AG09319 (cell line): ENCODE measurements at places on chromosomes 11 and 22.
A peak's percentile ranks its signal among the peaks of the same experiment; 100 is the strongest.

GRCh38 chr11:36865846-36866245, 267.8 kb upstream of the RAG2 start:
- no peak for DNase-seq

DNA sequence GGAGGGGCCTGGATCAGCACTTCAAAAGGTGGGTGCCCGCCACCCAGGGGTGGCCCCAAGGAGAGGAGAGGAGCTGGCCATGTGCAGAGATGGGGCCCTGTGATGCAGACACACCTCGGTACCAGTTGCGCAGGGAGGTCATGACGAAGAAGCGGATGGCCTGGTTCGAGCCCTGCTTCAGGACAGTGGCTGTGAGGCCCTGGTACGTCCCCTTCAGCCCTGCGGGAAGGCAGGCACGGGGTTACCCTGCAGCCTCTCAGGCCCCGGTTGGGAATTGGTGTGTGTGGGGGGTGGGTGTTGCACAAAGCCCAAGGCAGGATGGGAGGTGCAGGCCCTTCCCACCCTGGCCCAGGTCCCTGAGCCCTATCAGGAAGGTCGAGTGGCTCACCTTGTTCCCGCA, 1.8 kb downstream of the SLC25A1 start:
- no peak for DNase-seq

DNA sequence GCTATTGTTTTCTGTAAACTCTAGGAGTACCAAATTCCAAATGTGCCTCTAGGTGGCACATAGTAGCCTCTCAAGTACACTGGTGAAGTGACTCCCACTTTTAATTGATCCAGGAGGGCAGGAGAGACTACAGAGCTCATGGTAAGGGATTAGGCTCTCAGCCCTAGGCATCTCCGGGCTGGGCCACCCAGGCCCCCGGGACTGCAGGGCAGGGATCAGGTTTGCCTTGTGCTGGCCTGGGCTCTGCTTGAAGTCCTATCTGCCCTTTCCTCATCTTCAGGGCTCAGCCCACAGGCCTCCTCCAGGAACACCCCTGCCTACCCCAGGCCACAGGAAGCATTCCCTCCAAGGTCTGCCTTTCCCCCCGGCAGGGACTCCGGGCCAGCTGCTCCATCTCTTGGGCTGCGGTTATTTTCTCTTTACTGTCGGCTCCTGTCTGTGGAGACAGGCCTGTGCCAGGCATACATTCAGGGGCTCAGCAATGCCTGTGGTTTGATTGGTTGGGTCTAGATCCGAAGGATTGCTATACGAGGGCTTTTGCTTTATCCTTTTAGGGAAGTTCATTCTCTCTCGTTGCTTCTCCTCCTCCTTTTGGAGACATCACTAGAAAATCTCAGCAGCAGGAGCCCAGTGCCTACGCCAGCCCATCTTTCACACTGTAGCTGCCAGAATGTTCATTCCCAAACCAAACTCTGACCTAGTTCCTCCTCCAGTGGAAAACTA, 32.8 kb downstream of the PARVA start:
- no peak for DNase-seq

DNA sequence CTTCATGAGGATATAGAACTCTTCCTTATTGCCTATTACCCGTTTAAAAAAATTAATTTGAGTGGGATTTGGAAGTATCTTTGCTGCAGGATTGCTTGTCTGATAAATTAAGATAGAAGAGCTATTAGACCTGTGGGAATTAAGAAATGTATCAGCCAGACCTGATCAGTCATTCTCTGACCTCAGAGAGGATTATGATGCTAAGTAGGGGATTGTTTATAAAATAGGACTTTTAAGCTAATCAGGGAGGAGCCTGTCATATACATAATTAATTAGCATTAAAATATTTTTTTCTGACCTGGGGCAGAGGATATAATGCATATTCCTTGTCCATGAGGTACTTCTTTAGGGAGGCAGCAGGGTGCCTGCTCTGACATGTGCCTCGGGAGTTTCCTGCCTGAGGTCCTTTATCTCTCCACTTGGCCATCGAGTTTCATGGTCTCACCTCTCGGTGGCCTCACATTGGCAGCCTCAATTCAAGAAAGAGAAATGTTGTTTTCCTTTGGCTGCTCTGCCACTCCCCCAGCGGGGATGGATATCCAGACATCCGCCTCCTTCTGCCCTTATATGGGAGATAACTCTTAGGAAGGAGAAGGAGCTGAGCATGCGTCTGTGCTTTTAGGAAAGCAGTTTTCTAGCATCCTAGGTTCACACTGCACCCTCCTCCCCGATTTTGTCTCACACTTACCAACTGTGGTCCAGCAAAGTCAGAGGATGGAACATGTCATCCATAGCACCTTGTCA, 41.1 kb downstream of the DIXDC1 start:
- peak; percentile 30 for DNase-seq

DNA sequence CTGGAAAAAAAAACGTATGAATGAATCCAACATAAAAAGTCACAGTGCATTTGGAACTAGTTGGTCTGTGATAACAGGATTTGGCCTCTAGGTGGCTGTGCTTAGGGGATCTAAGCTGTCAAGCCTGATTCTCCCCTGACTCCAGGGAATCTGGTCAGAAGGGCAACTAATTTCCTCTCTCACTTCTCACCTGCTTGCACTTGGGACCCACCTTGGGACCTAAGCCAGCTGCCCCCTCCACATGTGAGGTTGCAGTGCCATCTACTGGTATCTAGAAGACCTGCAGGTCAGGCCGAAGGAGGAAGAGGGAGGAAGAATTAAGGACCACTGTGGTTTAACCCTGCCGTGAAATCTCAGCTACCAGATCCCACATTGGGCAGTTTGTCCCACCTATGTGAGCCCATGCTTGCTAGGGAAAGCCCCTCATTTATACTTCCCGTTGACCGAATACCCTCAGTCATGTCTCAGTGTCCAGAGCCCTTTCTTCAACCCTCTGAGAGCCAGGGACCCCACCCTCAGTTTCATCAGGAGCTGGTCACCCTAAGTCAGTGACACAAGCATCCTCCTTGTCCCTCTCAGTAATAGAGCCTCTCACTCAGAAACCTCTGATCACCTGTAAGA, 33.2 kb upstream of the CAVIN3 start:
- DNase-seq, result no peak

DNA sequence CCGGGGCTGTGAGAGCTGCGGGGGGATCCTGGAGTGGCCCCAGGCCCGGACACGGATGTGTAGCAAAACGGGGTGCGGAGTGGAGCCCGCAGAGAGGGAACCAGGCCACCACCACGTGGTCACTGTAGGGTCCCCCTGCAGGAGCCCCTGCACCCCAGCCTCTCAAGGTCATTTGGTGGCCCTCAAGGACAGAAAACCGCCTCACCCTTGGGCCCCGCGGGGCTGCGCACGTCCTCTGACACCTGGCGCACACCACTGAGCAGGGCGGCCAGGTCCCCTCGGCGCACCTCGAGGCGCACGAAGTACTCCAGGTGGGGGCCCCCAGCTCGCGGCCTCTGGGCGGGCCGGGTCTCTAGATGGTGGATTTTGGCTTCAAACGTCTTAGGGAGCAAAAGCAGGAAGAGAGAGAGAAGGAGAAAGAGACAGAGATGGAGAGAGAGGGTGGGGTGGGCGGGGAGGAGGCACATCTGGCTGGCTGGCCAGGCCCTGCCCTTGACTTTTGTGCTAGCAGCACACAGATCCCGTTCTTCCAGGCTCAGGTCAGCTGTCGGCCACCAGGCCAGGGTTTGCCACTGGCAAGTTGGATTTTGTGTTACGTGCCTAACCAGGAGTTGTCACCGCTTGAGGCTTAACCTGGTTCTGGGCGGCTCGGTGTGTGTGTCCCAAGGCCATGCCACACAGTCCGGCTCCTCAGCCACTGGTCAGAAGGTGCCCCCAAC, 3.2 kb downstream of the TH start:
- DNase-seq, result no peak

DNA sequence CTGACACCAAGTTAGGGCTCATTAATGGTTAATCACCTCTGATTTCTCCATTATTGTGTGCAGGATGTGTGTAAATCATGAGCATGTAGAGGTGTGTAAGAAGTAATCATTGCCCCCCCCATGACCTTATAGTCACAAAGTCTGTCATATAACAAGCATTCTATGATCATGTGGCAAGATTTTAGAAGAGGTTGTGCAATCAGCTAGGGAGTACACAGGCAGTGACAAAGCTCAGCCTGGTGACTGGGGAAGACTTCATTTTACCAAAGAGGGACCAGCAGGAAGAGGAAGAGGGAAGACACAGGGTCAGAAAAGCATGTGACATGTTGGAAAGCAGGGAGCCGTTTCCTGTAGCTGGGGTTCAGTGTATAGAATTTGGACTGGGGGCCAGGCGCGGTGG, 176.5 kb upstream of the LARGE1 start:
- no peak for DNase-seq

DNA sequence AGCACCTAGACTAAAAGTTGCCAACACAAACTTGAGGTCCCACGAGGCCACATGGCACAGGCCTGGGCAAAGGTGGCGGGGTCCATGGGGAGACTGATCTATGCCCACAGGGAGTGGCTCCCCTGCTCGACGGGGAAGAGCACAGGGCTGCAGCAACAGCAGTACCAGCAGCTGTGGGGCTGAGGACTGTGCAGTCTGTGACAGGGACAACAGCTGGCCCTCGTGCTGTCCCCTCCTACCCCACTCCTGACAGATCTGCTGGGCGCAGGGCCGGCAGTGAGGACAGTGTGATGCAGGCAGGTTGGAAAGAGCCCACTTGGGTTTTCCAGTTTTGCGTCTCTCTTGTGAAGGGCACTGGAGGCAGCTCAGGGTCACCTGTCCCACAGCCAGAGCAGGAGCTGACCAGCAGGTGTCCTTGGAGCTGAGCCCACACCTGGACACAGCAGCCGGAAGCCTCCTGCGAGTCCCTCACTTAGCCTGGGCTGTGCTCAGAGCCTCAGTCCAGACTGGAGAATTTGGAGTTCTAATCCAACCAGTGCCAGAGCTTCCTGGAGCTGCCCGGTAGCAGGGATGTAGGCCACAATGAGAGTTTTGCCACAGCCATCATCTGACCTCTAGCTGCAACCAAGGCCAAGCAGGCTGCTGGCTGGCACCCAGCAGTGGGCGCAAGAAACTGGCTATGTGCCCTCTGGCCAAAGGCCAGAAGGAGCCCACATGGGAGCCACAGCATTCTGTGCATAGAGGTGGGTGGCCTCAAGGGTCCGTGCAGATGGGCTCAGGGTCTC, 3.6 kb upstream of the GAS2L1 start:
- no peak for DNase-seq

- DNase-seq, result no peak
These were observed 358.7 kb upstream of the NARS2 start for GRCh38 chr11:78933350-78933749.
